ENCODE measurements at places on chromosomes 12 and 14. TPM values are rescaled to one million over a fixed set of nuclear protein-coding genes. Genes with fewer than 3 reads are reported as not detected.

IRAK4 gene
- 22.3 TPM for total RNA-seq

PRORP gene
- total RNA-seq = 21.9 TPM

PFDN5 gene
- 741 TPM for total RNA-seq

TAS2R9 gene
- not detected for total RNA-seq

CIDEB gene
- total RNA-seq = 11.8 TPM

TMEM132D gene
- total RNA-seq = not detected

SERPINA1 gene
- 0.35 TPM for total RNA-seq

GLI1 gene
- 0.67 TPM for total RNA-seq

SLC17A8 gene
- total RNA-seq = not detected

TAS2R7 gene
- total RNA-seq = not detected

DNA sequence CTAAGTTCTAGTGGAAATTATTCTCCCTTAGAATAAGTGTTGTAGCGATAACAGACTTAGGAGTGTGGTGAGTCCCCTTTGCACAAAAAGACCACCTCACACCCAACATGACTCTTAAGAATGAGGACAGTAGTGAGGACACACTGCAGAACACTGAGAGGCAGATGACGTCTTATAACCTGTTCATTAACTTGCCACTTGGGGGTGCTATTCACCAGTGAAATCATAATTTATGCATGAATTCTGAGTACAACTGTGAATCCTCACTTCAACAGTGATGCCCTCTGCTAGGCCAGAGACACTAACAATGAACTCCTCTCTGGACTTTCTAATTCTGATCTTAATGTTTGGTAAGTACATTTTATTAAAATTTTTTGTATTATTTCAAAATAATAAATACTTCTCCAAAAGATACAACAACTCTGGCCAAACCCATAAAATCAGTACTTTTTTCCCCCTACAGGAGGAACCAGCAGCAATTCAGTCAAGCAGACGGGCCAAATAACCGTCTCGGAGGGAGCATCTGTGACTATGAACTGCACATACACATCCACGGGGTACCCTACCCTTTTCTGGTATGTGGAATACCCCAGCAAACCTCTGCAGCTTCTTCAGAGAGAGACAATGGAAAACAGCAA is 274.7 kb downstream of the DAD1 start:
- DNase-seq = no peak

DNA sequence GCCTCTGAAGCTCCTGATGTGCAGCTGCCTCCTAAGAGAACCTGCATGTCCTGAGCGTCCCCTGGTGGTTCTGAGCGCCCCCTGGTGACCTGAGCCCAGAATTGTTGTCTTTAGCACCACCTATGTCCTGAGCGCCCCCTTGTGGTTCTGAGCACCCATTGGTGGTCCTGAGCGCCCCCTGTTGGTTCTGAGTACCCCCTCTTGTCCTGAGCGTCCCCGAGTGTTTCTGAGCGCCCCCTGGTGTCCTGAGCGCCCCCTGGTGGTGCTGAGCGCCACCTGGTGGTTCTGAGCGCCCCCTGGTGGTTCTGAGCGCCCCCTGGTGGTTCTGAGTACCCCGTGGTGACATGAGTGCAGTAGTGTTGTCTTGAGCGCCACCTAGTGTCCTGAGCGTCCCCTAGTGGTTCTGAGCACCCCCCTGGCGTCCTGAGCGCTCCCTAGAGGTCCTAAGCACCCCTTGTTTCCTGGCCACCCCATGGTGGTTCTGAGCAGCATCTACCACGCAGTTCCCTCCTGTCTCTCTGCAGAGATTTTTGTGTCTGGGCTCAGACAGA is 782.5 kb downstream of the TMEM121 start:
- peak; percentile 80 for DNase-seq

DNA sequence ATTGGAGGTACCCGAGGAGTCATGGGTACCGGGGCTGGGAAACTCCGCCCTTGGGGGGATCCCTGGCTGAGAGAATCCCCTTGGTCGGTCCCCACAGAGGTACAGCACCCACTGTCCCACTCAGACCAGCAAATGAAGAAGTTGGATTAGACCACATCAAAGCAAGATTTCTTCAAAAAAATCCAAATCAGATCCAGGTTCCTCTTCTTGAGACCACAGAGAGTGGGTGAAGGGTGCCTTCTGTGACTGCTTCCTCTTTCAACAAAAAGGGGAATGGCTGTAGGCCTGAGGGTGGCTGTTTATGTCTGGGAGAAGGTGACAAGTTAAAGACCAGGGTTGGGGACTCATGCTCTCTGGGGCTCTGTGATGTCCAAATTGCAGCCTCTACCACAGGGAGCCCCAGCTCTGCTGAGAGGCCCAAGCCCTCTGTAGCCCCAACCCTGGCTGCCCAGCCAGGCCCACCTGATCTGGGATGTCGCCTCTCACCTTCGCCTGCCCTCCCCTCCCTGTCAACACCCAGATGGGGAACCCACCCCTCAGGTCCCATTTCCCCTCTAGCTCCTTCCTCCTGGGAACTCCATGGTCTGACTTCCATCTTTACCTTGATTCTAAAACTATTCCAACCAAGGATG is 50.9 kb downstream of the ZFP36L1 start:
- no peak for DNase-seq

DNA sequence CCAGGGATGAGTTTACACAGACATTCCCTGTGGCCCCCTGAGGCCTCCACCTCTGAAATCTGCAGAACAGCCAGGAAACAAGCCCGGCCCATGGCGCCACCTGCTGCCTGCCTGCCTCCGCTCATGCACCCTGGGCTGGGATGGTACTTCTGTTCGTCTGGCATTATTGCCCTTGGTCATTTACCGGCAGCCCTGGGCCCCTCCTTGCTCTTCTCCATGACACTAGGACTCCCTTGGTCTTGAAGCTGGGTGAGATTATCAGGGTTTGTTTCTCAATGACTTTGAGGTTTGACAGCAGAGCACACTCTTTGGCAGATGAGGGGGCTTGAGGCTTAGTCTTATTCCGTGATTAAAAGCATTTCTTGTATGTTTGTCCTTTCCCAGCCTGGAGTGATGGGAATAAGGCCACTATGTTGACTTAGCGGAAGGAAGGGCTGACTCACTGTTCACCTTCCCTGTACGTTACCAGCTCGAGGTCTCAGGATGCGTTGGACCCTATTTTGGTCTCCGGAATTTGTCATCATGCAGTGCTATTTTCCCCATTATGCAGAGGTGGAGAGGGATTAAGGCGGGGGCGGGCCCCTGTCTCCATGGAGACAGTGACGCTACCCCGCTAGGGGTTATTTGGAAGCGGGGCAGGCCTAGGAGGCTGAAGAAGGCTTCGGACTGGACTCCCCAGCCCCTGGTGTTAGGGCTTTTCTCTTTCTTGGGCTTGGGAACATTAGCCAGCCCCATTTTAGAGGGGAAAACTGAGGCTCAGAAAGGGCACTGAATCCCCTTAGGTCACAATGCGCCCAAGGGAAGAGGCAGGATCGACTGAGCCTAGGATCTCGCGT is 706 bp upstream of the PEX5 start:
- DNase-seq = peak; percentile 75

- DNase-seq = no peak
Measured at GRCh38 chr12:69515394-69515930, 45.3 kb downstream of the FRS2 start.

- DNase-seq = no peak
Measured at GRCh38 chr12:121918679-121919038, 267 bp downstream of the CFAP251 start.

GRCh38 chr12:112843287-112843686 is 51.7 kb downstream of the RPH3A start:
- DNase-seq = no peak

- no peak for DNase-seq
Measured at GRCh38 chr14:39492267-39492666, 60.0 kb upstream of the FBXO33 start.

GRCh38 chr14:96213871-96214465 is 9.3 kb downstream of the BDKRB2 start:
- no peak for DNase-seq

DNA sequence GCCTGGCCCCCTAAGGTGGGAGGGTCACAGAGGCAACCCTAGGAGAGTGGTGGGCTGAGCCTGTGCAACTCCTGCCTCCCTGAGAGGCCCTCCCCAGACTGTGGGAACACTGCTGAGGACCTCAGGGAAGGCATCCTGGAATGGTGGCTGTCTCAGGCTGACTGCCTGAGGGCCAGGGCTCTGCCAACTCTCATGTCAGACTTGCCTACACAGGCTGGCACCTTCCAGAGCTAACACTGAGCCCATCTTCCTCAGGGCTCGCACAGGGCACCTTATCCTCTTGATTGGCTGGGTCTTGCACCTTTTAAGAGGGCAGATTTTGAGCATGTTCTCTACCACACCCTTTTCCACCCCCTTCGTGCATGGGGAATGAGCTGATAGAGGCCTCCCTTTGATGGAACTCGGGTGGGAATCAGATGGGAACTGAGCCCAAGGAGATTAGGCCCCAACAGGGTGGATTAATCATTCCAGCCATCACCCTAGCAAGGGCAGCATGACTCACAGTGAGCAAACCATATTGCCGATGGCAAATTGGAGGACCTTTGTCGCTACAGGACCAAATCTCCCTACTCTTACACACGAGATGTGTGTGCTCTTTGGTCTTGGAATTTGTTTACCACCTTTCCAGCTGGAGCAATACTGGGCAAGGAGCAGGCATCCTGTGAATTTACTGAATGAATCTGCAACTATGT is 702.8 kb downstream of the VRK1 start:
- no peak for DNase-seq

DNA sequence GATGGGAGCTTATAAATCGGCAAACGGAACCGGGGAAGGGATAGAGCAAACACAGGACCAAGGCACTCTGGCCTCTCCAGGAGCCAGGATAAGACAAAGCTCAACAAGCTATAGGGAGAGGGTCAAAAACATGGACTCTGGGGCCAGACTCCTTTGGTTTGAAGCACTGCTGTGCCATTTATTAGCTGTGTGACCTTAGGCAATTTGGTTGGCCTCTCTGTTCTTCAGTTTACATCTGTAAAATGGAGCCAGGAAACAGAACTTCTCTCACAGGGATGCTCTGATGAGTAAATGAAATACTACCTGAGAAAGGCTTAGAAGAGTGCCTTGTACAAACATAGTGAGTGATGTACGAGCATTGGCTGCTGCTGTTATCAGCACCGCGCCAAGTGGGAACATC is 213.3 kb upstream of the PWP1 start:
- DNase-seq = no peak

DNA sequence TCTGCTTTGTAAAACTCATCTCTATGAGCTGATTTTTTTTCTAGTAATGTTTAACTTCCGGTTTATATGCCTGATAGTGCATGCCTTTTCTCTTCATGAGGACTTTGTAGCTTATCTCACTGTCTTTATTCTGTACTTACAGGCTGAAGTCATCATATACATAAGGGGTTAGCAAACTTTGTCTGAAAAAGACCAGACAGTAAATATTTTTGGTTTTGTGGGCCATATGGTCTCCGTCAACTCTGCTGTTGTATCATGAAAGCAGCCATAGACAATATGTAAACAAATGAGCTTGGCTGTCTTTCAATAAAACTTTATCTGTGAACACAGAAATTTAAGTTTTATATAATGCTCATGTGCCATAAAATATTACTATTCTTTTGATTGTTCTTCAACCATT is 172.1 kb downstream of the GXYLT1 start:
- no peak for DNase-seq

GRCh38 chr12:114381177-114381576 is 24.8 kb downstream of the TBX5 start:
- DNase-seq = no peak

DNA sequence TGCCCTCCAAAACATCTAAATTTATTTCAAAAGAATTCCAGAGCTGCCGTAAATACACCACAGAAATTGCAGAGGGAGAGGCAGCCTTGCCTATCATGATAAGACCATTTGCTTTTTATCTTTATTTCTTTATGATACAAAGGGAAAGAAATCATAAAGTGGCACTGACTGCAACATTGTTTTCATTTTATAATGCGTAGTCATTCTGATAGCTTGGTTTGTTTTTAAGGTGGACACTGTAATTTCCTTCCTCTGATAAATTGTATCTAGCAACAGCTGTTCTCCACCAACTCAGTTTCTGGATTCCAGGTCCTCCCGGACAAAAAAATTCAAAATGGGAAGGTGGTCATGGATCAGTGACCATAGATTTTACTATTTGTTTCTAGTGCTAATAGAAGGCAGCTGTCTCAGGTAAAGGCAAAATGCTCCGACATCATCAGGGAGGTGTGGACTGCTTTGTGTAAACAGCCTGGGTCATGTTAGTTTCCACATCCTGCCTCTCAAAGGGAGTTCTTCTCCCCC is 623 bp upstream of the TSPAN8 start:
- DNase-seq = no peak

GRCh38 chr12:23350808-23351207 is 598.7 kb downstream of the SOX5 start:
- no peak for DNase-seq

DNA sequence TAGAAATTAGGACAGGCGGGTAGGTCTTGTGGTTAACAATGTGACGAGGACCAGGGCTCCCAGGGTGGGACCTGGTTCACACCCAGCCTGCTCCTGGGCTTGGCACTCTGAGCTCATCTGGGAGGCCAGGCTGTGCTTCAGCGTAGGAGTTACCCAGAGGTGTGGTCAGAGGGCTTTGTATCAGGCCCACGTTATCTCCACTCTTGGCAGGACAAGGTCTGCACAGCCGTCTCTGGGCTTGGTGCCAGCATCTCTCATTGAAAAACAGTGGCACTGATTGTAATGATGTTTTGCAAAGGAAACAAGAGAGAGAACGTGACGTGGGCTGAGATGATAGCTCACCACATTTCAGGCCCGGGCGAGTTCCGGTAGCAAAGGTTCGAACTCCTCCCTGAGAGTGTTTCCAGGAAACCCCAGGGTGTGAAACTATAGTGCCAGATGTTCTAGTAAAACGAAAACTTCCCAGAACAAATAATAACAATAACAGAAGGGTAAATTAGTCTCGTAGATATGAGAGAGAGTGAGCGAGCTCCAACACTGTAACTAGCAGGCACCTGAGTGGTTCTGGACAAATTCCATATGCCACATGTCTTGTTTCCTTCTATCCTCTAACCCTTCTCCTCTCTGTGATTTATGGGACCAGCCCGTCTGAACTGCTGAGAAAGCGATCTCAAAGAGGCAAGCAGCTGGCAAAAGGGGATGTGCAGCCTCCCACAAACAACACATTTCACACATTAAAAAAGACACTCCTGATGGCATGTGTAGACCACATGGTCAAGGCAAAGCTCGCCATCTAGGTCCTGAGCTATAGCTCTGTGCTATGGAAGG is 227.3 kb downstream of the KTN1 start:
- peak; percentile 64 for DNase-seq

DNA sequence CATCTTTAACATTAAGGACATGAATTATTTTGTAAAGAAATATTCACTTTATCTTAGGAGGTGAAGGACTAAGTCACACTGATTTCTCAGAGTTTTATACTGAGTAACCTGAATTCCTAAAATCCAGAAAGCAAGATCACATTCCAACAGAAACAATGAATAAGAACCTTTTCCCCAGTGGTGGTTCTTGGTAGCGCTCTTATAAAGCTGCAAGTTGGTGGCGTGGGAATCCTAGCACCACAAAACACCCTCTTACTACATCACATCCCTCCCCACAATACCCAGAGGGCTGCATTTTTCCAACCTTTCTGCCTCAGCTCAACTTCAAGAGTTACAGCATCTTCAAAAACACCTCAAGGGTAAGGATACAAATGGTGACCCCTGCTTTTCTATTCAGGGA is 44.0 kb upstream of the SMUG1 start:
- no peak for DNase-seq

- DNase-seq = no peak
Measured at GRCh38 chr14:29339494-29340172, 573.0 kb downstream of the FOXG1 start.

GRCh38 chr12:74945771-74946198 is 263.9 kb downstream of the KCNC2 start:
- no peak for DNase-seq

GRCh38 chr12:50415899-50416479 is 15.3 kb downstream of the LARP4 start:
- DNase-seq = no peak

Data from CD8-positive, alpha-beta T cell (primary cell).